NCI-H1092 treated with DMSO at 0.1 percent for 48 hours (cell line): ENCODE measurements at places on chromosomes 7 and 10.

DNA sequence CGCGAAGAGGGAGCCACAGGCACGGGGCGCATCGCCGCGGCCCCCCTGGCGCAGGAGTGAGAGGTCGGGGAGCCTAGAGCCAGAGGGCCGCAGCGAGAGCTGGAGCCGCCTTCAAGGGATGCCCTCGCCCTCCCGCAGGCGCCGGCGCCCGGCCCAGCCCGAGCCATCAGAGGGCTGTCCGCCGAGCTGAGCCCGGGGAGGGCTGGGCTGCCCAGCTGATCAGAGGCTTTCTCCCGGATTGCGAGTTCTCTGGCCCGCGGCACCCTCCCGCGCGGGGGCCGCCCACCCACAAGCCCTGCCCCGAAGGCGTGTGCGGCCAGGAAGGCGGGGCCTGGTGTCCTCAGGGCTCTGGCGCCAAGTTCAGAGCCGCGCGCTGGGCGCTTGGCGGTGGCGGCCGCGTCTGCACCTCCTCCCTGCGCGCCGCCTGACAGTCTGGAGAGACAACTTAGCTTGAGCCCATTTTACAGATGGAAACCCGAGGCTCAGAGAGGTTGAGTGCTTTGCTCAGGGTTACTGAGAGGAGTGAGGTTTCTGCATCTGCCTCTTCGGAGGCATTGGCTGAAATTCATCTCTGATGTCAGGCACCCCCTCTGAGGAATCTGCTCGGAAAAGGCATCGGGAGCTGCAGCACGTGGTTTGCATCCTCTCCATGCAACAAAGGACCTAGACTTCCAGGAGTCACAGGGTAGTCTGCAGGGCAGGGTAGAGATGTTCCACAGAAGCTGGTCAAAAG, 3.8 kb upstream of the ANTXRL start:
- DNase-seq: no peak

GRCh38 chr7:54839575-54840213, 80.7 kb upstream of the SEC61G start:
- DNase-seq: peak; percentile 23

GRCh38 chr7:139915864-139916716, 87.0 kb downstream of the TBXAS1 start:
- no peak for DNase-seq

GRCh38 chr7:95304990-95305389, 19.3 kb downstream of the PON1 start:
- no peak for DNase-seq

- no peak for DNase-seq
These were observed 18.0 kb downstream of the SLC25A13 start for GRCh38 chr7:96303686-96304443.

DNA sequence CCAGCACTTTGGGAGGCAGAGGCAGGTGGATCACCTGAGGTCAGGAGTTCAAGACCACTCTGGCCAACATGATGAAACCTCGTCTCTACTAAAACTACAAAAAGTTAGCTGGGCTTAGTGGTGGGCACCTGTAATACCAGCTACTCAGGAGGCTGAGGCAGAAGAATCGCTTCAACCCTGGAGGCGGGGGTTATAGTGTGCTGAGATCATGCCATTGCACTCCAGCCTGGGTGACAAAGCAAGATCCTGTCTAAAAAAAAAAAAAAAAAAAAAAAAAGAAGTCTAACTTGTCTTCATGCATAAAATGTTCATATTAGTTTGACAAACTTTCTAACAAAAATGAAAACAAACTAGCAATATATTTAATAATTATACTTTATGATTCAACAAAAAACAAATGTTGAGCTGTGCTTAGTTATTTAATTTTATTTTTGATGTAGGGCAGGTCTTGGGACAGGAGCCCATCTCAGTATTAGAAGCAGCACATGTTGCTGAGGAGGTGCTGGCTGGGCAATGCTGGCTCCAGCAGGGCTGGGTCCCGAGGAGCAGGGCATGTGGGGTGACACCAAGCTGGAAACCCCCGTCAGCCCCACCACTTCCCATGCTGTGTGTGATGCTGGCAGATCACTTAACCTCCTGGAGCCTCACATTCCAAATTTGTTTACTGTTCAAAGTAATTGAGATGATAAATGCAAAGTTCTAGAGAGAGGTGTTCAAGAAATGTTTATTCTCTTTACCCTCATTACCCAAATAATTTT, 335.3 kb upstream of the KLF6 start:
- no peak for DNase-seq
